ENCODE measurements at places on chromosomes 3 and 15.

DNA sequence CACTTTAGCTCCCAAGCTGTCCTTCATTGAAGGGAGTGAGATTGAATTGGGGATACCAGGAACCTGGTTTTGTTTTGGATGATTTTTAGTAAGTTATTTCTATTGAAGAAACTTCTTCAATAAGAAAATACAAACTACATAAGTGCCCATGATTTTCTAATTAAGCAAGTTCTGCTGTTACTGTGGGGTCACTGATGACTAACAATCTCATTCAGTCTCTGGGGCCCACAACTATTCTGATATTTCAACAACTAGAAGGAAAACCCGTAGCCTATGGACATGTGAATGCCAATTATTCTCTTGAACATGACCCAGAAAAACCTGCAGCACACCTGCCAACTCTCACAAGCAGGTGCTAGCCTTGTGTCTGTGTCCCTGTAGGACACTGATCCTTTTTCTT, 184.6 kb downstream of the DCLK3 start:
- DNase-seq: no peak

GRCh38 chr3:107969994-107970819, 120.6 kb downstream of the CD47 start:
- DNase-seq: no peak

GRCh38 chr3:17592956-17593355, 149.5 kb downstream of the TBC1D5 start:
- no peak for DNase-seq

DNA sequence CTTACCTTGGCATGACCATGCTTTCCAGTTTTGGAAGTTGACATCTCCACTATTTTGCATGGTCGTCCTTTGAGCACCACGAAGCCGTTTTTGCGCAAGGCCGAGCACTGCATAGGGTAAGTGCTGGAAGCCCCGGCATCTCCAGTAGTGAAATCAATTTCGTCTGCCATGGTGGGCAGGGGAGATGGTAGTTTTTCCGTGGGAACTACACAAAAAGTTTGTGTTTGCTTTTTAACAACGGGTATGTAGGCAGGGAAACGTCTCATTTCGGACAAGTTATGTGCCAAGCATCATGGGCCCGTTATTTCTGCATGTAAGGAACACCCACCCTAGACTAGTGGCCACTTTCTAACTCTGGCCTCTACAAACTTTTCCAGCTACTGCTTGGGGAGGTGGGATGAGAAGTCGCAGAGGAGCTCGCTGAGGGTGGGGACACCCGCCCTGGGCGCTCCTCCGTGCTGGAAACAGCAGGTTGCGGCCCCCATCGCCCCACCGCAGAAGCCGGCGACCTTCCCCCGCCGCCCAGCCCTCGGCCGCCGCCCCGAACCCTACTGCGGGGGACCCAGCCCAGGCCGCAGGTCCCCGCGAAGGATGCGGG, 701 bp downstream of the EIF5A2 start:
- peak; percentile 58 for DNase-seq

DNA sequence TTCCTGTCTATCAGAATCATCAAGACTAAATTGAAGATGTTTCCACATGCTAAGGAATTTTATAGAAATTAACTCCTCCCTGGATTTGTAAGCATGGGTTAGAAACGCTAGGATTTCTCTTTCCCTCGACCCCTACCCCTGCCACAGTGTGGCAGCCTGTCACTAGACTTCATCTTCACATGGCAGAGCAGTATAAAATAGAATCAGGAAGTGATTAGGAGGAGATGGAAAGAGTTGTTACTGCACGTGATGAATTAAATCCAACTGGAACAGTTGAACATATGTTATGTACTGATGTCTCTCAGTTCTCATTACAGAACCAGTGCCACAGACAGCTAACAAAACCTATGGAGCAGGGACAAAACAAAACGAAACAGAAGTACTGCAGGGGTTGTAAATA, 130.0 kb upstream of the BNIP2 start:
- DNase-seq: no peak

DNA sequence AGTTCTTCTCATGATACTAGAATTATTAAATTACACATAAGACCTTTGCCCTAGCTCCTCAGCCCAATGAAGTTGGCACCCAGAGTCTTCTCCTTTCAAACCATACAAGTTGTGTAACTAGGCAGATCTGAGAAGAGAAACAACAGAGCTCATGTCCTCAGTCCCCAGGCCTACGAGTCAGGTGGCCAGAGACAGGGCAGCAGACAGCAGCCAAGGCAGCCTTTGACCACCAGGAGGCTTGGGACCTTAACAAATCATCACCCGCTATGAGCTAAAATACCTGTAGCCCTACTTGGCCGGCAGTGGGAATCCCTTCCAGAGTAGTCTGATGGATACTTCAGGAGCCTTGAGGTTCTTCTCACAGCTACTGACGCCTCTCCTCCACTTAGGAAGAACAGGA, 18.3 kb downstream of the STIMATE start:
- DNase-seq: no peak

DNA sequence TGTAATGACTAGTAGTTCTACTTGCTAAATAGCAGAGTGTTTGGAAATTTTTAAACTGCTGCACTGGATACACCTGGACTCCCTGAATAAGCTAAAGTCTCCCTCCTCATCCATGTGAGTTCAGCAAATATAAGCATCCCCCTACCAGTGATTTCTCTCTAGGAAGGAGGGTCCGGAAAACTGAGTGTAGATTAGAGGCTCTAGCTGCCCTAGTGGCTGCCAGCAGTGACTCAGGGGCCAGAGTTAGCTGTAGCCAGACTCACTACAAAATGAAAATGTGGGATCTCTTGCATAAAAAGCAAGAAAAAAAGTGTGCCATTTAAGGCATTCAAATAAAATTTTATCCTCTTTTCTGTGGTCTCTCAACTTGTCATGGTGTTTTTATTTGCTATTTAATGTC, 485.0 kb upstream of the ATP11B start:
- no peak for DNase-seq

Measured in RKO (cell line).